ENCODE measurements at places on chromosomes 5 and 9.
A peak's percentile ranks its signal among the peaks of the same experiment; 100 is the strongest.

- DNase-seq: no peak
Measured at GRCh38 chr5:166276006-166276405, 2015.4 kb upstream of the WWC1 start.

DNA sequence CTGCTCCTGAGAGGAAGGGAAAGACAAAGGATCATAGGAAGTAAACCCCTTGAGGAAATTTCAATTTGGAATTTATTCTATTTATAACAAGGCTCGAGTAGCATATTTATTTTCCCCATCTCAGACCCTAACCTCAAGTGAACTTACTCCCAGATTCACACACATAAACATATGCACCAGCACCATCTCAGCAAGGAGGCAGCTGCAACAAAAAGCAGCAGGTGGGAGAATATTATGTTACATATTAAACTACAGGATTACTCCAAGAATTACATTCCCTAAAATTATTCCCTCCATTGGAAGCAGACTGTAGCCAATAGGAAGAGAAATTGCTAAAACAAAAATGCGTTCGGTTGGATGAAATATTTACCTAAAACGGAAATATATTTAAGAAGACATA lies 108.4 kb upstream of the PRSS3 start:
- DNase-seq: no peak

DNA sequence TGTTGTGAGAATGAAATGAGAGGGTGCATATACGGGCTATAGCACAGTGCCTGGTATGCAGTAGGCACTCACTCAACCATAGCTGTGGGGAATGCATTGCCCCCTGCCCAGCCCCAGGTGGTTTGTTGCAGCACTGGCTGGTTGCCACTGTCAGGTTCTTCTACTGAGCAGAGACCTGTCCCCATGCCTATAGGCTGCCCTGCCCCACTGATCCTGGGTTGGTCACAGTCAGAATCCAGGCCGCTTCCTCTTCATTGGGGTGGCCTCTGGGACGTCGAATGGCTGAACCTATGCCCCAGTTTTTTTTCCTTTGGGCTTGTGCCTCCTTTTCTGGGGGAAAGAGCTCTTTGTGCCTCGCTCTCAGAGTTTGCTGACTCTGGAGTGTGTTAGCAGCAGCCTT lies 74.6 kb downstream of the RGS3 start:
- no peak for DNase-seq

DNA sequence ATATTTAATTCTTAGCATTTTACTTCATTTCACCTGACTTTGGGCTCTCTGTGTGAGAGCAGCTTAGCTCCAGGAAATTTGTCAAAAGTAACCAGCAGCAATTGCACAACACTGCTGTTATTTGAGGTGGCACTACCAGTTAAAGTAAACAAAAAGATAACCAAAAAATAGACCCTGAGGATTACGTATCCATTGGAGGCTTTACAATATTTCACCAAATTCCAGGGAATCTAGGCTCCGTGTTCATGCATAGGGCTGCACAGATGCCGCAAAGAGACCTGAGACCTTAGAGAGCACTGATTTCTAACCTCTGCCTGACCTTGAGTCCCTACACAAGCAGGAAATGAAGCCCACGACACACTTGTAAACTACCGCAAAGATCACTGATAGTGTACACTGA lies 1392.7 kb upstream of the CDH6 start:
- DNase-seq: no peak

DNA sequence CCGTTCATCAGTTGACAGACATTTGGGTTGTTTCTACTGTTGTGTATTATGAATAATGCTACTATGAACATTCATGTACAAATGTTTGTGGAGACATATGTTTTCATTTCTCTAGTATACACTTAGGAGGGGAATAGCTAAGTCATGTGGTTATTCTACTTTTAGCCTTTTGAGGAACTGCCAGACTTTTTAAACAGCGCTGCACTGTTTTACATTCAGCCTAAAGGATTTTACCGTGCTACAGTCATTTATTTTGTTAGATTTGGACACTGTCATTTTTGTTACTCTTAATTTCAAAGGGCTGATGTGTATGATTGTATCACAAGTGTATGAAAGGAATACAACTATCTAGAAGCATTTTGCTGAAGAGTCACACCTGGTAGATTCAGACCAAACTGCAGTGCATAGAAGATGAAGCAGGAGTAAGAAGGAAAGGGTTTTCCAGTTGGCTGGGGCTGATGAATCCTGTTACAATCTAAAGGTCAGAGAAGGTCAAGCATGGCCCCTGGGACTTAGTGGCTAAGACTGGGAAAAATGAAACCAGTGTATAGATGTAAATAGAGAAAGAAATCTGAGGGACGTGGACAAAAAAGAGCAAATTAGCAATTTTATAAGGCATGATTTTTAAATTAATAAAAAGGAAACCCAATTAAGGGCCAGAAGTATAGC lies 509.7 kb downstream of the PSAT1 start:
- DNase-seq: peak; percentile 31

DNA sequence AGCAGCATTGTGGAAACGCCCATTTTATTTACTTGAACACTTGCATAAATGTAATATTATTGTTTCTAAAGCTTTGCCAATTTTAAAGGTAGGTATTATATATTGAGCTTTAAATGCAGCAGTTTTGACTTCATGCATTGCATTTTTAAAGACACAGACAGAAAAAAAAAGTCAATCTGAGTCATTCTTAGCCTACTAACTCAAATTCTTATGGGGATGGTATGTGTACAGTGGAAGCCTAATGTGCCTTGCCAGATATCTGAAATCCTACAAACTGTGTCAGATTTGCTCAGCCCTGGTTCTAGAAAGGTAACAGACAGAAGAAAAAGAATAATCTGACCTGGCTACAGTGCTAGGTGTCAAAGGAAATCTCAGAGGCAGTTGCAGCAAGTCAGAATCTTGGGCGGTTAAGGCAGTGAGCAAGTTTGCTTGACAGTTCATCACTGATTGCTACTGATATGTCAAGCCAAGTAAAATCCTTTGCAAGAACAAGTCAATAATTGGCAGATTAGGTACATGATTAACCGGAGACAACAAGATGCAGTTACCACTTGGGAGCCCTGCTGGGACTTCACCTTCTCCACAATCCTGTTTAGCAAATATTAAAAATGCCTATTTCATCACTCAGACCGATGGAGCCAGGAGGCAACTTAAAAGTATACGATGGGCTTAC lies 224.8 kb upstream of the WWC1 start:
- peak; percentile 29 for DNase-seq

GRCh38 chr5:68193481-68194036 lies 22.0 kb upstream of the PIK3R1 start:
- no peak for DNase-seq

GRCh38 chr9:15842051-15842450 lies 289.2 kb downstream of the CCDC171 start:
- DNase-seq: no peak

DNA sequence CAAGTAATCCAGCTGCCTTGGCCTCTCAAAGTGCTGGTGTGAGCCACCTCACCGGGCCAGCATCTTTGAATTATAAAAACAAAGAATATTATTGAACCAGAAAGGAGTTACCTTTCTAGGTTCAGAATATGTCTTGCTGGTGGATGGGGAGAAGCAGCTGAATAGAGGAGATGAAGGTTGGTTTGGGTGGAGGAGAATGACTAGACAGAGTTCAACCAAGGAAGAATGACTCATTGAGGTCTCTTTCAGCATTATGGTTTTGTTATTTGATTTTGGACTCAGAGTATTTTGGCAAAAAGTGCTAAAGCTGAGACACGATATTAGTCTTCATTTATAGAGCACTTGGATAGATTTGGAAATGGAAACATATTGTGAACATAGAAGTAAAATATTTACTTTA lies 75.2 kb upstream of the MPDZ start:
- DNase-seq: peak; percentile 40

GRCh38 chr5:112847306-112847705 lies 13.8 kb upstream of the SRP19 start:
- DNase-seq: no peak

- DNase-seq: peak; percentile 51
Measured at GRCh38 chr5:95712347-95712958, 18.7 kb upstream of the RHOBTB3 start.

GRCh38 chr9:136533775-136534157 lies 12.1 kb downstream of the NOTCH1 start:
- no peak for DNase-seq

DNA sequence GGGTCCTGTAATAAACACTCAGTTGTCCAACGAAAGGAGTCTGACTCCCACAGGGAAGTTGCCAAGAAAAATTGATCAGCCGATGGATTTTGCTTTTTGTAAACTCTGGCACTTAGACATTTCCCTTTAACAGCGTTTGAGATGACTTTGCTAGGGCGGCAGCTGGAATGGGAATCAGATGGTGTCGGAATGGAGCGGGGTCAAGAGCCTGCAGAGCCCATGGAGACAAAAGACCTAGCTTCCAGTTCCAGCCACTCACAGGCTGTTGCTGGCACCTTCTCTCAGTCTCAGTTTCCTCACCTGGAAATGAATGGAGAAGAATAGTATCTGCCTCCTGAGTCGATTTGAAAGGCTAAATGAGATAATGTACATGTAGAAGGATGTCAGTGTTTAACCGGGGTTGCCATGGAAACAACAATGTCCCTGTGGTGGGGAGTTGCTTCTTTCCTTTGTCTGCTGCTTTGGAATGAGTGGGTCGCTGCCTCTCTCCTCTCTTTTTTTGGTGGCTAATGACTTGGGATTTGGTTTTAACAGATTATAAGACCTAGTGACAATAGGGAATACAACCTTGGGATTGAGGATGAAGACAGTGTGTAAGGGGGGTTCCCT lies 137.4 kb downstream of the GAS1 start:
- no peak for DNase-seq

DNA sequence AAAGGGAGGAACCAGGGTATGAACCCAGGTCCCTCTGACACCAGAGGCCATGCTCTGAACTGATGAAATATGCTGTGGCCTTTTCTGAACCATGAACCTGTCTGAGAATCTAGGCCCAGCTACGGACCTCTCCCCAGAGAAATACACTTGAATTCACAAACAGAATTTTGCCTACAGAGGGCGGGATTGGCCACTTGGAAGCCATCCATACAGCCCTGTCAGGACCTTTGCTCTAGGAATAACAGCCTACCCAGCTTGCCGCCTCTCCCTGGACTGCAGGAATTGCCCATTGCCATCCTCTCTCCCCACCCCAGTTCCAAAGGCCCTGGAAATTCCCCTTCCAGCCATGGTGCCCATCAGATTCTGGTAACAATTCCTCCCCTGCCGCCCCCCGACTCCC lies 26.6 kb downstream of the MORN5 start:
- DNase-seq: no peak

DNA sequence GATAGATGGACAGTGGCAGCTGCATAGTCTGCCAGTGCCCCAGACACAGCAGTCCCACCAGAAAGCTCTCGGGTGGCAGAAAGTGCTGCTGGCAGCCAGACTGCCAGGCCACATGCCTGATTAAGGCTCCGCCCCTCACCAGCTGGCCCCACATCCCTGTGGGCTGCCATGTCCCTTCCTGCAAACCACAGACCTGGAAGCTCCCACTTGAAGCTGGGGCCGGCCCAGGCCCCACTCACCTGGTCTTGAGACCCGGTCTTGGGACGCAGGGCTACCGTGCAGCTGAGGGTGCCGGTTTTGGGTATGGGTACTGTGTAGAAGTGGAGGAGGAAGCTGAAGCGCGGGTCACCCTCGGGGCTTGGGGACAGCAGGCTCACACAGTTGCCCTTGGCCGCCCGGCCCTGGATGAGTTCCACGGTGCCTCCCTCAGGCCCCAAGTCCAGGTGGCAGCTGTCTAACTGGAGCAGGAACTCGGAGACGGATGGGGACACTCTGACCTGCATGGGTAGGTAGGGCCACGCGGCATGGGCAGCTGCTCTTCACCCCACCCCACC lies 15.3 kb downstream of the FPGS start:
- no peak for DNase-seq

DNA sequence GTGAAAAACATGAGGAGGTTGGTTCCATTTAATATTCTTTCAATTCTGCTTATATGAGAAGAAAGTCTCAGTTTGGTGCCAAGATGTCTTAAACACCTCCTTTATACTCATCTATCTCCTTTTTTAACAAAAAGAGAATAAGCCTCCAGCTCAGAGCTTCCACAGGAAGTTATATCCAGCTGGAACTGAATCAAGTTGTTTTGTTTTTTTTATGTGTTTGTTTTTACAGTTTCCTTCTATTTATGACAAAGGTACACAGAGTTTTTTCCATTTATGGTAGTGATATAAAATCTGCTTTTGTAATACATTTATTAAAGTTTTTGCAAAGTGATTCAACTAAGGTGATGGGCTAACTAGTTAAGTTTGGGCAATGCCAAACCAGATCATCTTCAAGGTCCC lies 10.4 kb downstream of the SPARC start:
- DNase-seq: no peak

DNA sequence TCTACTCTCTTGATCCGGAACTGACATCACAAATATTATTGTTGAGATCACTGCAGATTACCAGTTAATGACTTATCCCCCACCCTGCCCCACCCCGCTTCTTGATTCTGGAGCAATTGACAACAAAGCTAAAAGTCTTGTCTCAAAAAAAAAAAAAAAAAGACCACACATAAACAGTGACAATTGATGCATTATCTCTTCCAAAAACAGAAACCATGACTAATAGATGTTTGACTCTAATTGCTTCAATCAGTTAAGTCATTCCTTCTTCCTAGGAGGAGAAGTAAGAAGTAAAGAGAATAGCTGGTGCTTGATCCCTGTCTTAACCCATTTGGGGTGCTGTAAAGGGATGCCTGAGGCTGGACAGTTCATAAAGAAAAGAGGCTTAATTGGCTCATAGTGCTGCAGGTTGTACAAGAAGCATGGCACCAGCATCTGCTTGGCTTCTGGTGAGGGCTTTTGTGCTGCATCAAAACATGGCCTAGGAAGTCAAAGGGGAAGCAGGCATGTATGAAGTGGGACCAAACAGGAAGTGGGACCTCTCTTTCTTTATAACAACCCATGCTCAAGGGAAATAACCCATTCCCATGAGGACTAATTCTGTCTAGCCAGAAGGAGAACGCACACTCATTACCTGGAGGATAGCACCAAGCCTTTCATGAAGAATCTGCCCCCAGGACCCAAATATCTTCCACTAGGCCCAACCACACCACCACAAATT lies 158.7 kb downstream of the TMEM167A start:
- no peak for DNase-seq

- DNase-seq: no peak
Measured at GRCh38 chr9:98807070-98807813, at the start of gene GALNT12. Gene GALNT12, plus strand, starts transcription at chr9:98807670. Its CDS starts 29 bp downstream, at chr9:98807699.

GRCh38 chr9:125977223-125977622 lies 230.1 kb downstream of the PBX3 start:
- peak; percentile 19 for DNase-seq

GRCh38 chr9:72703574-72703973 lies 182.2 kb downstream of the TMC1 start:
- peak; percentile 10 for DNase-seq

DNA sequence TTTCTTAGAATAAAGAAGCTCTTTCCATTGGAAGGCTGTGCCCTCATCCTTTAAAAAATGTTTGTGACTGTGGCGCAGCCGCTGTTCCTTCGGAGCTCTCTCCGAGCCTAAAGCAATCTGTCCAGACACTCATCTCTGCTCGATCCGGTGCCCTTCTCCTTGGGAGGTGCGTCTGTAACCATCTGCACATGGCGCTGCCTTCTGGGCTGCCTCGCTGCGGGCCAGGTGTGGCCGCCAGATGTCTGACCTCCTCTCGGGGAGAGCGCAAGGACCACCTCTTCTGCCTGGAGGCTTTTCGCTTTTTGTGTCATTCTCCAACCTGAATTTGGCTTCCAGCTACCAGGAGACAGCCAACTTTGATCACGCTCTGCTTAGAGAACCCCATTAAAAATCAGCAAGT lies 153.4 kb upstream of the PTCH1 start:
- DNase-seq: no peak
